Activated CD4-positive, alpha-beta T cell treated with anti-CD3 and anti-CD28 coated beads, Interleukin-2, amount 10 ng/mL, durations not matched to agents 24 days and 14 days (primary cell): ENCODE measurements at places on chromosomes 5 and 9. TPM values are rescaled to one million over a fixed set of nuclear protein-coding genes. Genes with fewer than 3 reads are reported as not detected.

DNA sequence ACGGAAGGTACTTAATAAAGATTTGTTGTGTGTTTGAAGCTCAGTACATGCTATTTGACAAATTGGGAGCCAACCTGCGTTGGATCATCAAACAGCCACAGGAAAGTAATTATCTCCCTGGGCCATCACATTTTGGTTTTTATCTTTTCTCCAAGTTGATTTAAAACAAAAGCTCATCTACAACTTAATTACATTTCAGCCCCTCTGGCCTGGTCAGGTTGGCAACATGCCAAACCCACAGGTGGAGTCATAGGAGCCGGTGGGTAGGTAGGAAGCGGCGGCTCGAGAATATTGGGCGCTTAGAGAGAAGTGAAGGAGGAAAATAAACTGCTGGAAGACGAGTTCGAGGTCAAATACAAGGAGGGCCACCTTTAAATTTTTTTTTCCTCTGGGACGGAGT, 64.9 kb upstream of the FANCC start:
- no peak for DNase-seq

HK3 gene
- total RNA-seq: 0.21 and 0.85 TPM in 2 replicates

DNA sequence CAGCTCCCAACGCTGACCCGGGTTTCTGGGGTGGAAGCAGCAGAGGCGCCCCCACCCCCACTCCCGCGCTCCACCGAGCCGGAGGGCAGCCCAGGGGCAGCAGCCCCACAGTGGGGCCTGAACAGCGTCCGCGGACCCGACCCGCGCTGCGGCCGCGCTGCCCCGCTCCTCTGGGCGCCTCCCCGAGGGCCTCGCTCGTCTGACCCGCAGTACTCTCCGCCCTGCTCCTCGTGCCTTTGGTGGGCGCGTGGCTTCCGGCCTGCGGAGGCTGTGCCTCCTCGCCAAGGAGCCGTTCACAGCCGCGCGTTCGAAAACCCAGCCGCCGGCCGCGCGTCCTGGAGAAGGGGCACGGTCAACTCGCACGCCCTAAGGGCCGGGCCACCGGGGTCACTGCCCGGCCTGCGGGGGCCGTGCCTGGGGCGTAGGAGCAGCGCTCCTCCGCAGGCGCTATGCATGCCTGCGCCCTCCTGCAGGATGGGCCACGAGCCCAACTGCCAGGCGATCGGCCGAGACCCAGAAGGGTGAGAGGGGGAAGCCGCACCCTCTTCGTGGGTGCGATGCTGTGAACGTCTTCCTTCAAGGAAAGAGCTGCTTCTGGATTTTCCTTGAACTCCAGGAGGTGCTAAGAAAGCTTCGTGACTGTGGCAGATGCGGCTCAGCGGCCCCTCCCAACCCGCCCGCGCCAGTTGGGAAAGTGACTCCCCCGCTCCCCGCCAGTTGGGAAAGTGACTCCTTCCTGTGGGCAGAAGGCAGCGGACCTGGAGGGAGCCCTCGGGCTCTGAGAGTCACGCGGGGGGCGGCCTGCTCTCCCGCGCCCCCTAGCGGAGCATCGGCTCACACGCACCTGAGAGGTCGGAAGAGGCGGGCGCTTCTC, 82.7 kb downstream of the HSD17B3 start:
- peak; percentile 74 for DNase-seq

- no peak for DNase-seq
Observed at GRCh38 chr9:77805810-77806209, 157.7 kb upstream of the GNA14 start.

DNA sequence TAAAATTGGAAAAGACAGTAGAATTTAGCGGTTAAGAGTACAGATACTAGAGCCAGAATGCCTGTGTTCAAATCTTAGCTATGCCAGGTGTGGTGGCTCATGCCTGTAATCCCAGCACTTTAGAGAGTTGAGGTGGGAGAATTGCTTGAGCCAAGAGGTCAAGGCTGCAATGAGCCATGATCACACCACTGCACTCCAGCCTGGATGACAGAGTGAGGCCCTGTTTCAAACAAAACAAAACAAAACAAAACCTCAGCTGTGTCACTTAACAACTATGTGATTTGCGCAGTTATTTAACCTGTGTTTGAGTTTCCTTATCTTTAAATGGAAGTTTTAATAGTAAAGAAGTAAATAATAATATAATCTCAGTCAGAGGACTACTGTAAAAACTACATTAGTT, 68.3 kb downstream of the TBCA start:
- DNase-seq: no peak

- no peak for DNase-seq
Observed at GRCh38 chr9:18673179-18673578, 199.2 kb downstream of the ADAMTSL1 start.

WWC1 gene
- 1.1 and 2.4 TPM in 2 replicates for total RNA-seq

TMEM250 gene
- 49.8 and 52.7 TPM in 2 replicates for total RNA-seq

MARCOL gene
- total RNA-seq: not detected in 2 replicates

DNA sequence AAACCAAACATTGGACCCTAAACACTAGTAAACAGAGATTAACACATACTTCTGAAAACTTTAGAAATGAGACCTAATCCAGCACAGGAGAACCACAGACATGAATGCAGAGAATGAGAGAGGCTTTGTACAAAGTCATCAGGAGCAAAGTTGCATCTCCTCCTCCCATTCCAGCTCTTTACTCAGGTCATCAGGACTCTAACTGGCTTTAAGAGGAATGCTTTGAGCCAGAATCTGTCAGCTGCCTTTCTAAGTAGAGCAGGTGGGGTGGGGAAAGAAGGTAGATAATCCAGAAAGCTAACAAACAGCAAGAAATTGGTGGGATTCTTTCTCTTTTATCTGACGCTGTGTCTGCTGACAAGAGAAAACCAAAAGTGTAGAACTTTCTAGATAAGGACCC, 582.7 kb upstream of the DMAC1 start:
- no peak for DNase-seq

GRCh38 chr5:121726991-121727390, 124.7 kb upstream of the FTMT start:
- no peak for DNase-seq

- DNase-seq: no peak
Observed at GRCh38 chr5:67620424-67621397, 424.1 kb upstream of the CD180 start.

RASGEF1C gene
- not detected in 2 replicates for total RNA-seq

TMC1 gene
- not detected in 2 replicates for total RNA-seq
